ENCODE measurements at places on chromosomes 5 and 9.

DNA sequence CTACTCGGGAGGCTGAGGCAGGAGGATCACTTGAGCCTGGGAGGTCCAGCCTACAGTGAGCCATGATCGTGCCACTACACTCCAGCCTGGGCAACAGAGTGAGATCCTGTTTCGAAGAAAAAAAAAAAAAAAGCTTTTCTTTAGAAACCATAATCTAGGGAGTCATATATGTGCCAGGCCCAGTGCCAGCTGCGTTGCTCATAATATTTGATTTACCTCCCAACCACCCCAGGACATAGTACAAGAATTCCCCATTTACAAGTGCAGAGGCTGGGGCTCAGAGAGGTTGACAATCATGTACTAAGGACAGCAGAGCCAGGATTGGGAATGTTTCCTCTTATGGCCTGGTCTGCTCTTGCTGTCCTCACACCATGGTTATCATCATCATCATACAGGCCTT is 25.1 kb upstream of the TRIM14 start:
- no peak for DNase-seq

- peak; percentile 98 for DNase-seq
Measured at GRCh38 chr9:125233678-125234077, 7.5 kb downstream of the HSPA5 start.

GRCh38 chr5:79893976-79894375 is 97.1 kb downstream of the MTX3 start:
- DNase-seq: no peak

DNA sequence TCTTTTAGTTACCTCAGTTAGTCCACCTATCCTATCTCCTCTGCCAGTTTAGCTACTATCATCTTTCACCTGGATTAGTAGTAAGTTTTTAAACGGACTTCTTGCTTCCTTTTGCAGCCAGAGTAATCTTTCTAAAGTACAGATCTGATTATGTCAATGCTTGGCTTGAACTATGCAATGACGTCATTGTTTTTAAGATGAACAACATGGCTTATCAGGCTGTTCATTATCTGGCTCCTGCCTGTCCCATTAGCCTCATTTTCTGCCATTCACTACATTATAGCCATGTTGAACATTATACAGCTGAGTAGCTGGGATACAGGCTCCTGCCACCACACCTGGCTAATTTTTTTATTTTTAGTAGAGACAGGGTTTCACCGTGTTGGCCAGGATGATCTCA is 98.7 kb downstream of the RANBP17 start:
- no peak for DNase-seq

DNA sequence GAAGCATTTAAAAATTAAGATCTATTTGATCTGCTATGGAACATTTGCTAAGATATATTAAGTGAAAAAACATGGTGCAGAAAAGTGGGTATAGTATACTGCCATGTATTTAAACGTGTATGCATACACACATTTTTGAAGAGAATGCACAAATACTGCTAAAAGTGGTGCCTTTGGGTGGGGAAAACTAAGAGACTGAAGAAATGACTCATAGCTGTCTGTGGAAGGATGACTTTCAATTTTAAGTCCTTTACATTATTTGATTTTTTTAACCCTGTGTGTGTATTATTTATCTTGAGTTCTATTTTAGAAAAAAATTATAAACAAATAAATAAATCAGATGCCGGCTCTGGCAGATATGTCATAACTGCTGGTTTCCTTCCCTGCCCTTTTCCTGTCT is 120.7 kb upstream of the SLIT3 start:
- peak; percentile 15 for DNase-seq

DNA sequence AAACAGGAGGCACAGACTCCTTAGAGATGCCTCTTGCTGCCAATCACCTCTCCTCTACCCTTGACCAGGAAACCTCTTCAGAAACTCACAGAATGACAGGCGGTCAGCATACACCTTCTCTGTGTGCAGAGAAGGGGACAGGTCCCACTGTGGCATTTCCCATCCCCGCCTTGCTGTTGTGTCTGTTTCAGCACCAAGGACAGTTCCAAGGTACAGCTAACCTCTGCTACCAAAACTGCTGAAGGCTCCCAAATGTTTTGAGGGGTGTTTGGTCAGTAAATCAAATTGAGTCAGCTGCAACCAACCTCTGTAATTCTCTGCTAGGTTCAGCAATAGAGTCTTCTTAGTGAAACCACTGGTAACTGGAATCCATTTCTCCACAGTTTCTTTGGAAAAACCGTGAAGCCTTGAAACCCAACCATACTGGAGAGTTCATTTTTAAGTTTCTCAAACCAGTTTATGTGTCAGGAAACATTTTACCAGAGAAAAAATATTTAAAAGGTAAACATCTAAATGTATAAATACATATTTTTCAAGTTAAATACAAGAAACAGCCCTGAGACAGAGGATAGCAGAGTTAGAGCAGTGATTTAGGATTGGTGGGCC is 122.0 kb downstream of the DRD1 start:
- peak; percentile 42 for DNase-seq

DNA sequence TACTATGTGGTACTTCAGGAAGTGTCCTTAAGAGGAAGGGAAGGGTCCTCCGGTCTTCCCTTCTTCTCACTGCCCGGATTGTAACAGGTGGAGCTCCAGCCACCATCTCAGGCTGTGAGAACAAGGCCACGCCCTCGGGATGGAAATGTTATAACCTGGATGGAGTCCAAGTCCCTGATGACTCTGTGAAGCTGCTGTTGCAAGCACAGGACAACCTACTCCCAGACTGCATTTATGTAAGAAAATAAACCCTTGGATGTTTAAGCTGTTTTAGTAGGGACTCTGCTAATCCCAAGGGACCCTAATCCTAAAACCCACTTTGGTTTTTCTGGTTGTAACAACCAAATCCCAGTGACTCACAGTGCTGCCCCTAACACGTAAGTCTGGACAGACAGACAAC is 221.6 kb downstream of the ACTL7B start:
- peak; percentile 81 for DNase-seq

- DNase-seq: no peak
Measured at GRCh38 chr5:10461904-10462555, 20.4 kb downstream of the ROPN1L start.

DNA sequence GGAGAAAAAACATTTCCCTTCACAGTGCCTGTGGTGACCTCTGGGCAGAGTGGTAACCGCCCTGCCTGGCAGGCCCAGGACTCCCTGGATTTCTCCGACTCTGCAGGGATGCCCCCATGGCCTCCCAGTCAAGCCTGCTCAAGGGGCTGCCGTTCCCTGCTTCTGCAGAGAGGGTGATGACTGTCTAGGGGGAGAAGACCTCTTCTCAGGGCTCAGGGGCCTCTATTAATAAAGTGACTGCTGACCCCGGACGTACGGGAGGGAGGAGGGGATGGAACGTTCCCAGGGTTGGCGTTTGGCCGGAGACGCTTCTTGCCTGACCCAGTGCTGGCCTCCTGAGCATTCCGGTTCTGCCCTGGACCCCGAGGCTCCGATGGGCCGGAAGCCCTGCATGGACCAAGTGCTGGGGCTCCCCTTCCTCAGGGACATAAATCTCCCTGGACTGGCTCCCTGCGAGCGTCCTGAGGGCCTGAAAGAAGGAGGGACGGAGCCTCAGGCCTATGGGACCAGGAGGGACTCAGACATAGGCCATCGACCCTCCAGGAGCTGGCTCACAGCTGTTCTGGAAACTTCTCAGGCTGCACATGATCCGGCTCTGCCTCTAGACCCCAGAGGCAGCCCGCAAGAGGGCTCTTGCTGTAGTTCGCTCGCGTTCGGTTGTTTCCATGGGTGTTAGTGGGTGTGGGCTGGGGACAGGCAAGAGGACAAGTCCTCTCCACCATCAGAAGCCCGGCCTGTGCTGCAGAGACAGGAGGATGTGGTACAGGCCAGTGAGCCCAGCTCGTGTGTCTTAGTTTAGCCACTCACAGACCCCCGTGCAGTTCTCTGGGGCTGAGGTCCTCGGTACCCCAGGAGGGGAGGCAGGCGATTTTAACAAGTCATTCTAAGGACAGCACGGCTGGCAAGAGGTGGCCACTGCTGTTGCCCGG is 8.1 kb upstream of the RNU6ATAC start:
- no peak for DNase-seq

GRCh38 chr5:139416651-139417050 is 12.8 kb upstream of the SPATA24 start:
- no peak for DNase-seq

GRCh38 chr5:1656271-1656975 is 132.7 kb upstream of the LPCAT1 start:
- no peak for DNase-seq

- DNase-seq: no peak
Measured at GRCh38 chr9:92682269-92682668, 12.3 kb upstream of the IPPK start.

DNA sequence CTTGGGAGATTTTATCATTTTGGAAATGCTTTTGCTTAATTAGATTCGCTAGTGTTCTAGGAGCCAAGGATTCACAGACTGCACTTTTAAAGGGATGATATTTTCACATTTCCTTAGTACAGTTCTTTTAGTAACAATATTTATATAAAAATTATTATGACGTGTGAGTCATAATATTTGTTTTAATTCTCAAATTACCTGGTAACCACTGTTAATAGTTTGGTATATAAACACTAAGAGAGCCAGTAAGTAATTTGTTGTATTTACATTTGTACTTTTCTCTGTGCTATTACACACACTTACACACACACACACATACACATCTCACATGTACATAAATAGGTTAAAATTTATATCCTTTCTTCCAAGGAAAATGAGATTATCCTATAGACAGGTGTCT is 58.8 kb upstream of the RAD23B start:
- DNase-seq: no peak

- DNase-seq: no peak
Measured at GRCh38 chr5:68074048-68074632, 141.4 kb upstream of the PIK3R1 start.

GRCh38 chr5:136133222-136133921 is 727 bp downstream of the SMAD5 start:
- DNase-seq: peak; percentile 41

All from A172 (cell line).